ENCODE measurements at places on chromosomes 12 and 14.
A peak's percentile ranks its signal among the peaks of the same experiment; 100 is the strongest.

DNA sequence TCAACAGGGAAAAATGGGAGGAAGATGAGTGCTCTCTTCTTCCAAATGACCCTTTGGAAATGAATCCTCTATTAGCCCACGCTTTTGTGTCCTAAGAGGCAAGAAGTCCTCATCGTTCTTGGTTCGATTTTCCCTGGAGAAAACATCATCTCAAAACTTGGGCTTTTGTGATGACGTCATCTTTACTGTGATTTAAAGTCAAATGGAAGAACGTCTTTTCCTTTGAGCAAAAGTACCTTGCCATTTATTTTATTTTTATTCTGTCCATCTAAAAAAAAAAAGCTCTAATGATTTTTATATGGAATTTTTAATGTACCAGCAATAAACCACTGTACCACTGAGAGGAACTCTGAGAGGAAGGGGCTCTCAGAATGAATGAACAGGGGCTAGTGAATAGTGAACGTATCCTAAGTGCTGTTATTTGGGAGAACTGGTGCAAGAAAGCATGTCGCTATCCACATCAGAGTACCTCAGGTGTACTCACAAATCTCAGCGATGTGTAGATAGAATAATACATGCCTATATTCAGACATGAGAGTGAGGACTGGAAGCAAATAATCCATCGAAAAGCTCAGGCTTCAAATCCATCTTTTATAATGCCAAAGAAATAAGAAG is 124.8 kb downstream of the HMGA2 start:
- no peak for DNase-seq

DNA sequence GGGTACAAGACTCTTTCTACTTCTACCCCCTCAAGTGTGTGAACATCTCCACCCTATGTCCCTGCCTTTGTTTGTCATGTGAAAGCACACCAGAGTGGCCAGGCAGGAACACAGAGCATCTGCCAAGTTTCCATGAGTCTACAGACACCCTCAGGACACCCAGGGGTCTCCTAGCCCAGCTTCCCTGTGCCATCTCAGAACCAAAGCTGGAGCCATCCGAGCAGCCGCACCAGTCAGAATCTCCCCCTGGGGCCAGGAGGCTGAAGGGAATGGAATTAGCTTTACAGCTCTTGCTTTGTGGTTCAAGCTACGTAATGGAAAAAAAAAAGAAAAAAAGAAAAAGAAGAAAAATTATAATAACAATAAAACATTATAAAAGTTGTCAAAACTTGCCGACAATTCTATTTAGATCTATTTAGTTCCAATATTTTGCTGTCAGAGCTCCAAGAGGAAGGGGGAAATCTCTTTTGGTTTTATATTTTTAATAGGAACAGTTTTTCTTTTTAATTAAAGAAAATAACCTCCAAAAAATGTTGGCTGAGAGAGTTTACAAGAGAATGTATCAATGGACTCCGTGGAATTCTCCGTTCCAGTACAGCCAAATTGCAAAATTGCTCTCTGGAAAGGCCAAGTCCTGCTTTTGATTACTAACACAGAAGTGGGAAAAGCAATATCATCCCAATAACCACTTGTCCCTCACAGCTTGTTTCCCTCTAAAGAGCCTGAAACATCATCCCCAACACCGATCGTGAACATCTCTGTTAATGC is 37.1 kb downstream of the TBX5 start:
- no peak for DNase-seq

DNA sequence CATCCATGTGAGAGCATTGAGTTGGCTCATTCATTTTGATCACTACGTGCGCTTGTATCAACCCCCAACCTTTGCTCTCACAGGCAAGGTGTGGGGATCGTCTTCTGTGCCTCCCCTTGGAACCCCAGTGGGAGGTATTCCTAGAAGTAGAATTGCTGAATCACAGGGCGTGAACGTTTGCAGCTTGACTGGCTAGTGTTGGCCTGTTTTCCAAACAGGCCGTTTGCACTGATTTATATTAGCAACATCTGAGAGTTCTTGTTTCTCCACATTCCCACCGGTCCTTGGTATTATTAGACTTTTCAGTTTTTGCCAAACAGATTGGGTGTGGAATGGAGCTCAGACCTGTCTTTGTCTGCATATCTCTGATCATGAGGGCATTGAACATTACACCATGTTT is 288.6 kb upstream of the PWP1 start:
- DNase-seq = no peak

DNA sequence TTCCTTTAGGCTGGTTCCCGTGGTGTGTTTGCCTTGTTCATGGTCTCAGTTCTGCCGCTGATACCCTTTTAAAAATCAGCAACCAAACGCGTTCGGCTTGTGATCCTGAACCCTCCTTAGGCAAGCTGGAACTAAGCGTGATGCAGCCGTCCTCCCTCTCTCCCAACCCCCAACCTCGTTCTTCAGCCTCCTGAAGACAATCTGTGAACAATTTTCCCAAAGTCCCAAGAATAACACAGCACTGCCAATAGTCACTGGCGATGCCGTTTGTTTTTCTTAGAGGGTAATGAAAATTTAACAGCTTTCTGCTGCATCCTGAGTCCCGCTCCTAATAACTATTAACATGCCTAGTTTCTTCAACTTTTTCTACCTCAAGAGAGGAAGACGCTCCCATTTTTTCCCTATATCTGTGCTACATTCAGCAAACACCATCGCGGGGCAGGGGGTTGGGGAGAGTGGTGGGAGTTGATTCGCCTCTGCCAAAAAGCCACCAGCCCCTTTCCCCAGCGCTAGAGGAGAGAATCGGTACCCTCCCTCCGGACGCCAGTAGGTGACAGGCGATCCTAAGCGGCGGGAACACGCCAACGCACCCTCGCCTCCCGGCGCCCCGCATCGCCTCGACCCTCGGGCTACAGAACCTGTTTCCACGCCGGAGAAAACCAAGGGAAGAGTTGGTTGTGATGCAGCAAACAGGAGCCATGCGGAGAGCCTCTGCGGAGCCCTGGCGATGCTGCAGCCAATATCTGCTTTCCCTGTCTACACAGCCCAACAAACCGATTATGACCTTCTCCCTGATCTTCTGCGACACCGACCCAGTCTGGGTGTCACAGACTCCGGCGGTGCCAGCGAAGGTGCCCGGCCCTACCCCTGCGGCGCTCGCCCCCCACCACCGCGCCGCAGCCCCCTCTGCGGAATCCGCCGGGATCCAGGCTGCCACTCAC is 752 bp downstream of the PRICKLE1 start:
- peak; percentile 12 for DNase-seq

- DNase-seq = no peak
These were observed 1193.7 kb downstream of the GALC start for GRCh38 chr14:86799244-86799647.

- no peak for DNase-seq
These were observed 31.4 kb downstream of the TMEM233 start for GRCh38 chr12:119624966-119625365.

- DNase-seq = no peak
These were observed 54.9 kb downstream of the CPNE8 start for GRCh38 chr12:38850461-38850860.

DNA sequence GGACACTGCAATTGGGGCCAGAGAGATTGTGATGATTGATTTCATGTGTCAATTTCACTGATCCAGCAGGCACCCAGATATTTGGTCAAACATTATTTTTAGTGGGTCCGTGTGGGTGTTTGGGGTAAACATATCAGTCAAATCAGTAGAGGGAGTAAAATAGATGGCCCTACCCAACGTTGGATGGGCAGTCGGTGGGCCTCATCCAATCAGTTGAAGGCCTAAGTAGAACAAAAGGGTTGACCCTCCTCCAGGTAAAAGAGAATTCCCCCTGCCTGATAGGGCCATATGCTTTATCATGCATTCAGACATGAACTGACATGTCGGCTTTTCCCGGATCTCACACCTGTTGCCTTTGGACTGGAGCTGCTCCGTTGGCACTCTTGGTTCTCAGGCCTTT is 195.1 kb upstream of the CAND1 start:
- no peak for DNase-seq

GRCh38 chr14:54453252-54453651 is 12.1 kb upstream of the CNIH1 start:
- no peak for DNase-seq

DNA sequence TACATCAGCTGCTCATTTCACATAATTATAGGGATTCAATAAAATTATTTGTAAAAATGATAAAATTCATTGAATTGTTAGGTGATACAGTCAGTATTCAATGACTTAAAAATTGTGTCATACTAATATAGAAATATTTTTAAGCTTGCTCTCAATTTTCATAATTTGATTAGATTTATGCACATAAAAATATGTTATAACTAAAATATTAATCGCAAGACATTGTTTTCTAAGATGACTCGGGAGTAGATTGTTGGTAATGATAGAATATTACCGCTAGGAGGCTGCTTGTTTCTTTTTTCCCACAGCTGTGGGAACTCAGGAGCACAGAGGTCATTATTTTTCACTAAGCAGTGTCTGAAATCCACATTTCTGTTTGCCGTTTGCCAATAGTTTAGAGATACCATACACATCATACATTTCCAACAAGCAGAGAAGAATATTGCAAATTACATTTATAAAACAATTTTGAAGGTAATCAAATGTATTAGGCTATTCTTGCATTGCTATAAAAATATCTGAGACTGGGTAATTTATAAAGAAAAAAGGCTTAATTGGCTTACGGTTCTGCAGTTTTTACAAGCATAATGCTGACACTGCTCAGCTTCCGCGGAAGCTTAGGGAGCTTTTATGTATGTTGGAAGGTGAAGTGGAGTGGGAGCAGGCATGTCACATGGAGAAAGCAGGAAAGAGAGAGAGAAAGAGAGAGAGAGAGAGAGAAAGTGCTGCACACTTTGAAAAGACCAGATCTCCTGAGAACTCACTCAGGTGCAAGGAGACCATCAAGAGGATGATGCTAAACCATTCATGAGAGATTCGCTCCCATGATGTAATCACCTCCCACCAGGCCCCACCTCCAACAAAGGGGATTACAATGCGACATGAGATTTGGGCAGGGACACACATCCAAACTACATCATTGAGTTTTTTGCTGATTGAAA is 9.2 kb downstream of the CD69 start:
- peak; percentile 46 for DNase-seq

DNA sequence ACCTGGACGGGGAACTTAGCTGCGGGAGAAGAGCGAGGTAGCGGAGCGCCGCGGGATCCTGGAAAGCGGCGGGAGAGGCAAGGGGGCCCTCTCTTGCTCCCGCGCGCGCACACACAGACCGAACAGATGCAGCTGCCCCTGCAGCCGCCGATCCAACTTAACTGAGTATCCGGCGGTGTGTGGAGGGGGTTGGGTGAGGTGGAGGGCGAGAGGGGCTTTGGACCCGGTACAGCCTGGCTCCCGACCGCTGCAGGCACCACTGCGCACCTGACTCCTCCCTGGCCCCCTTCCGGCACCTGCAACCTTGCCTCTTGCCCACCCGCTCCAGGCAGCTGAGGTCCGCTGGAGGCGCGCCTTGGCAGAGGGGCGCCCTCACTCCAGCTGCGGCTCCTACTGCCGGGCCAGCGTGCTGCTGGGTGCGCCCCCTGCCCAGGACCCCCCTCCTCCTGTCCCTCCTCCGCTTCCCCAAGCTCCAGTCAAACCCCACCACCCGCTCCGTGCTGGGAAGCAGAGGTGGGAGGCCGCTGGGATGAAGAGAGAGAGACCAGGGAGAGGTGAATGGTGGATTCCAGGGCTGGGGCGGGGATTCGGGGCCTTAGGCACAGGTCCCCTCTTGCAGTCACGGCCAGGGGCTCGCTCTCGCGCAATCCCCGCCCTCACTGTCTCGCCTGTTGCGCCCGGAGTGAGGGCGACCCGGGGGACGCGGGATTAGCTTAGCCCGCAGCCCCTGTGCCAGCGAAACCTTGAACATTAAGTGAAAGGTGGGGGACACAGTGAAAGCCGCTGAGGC is 2.6 kb downstream of the DIO3 start:
- DNase-seq = no peak

DNA sequence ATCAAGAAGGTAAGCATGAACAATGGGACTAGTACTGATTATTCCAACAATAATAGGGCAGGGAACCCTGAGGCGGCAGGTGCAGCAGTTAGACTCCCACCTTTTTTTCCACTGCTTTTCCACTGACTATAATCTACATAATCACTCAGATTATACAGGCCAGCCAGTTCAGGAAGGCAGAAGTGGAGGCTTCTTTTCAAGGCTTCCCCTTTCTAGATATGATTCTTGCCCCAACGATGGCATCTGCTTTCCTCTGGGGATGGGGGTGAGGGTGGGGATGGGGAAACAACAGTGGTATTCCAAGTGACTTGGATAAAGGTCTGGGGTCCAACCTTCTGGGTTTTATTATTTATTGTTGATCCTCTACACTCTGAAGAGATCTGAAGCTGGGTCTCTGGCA is 331 bp downstream of the NCKAP1L start:
- DNase-seq = no peak

DNA sequence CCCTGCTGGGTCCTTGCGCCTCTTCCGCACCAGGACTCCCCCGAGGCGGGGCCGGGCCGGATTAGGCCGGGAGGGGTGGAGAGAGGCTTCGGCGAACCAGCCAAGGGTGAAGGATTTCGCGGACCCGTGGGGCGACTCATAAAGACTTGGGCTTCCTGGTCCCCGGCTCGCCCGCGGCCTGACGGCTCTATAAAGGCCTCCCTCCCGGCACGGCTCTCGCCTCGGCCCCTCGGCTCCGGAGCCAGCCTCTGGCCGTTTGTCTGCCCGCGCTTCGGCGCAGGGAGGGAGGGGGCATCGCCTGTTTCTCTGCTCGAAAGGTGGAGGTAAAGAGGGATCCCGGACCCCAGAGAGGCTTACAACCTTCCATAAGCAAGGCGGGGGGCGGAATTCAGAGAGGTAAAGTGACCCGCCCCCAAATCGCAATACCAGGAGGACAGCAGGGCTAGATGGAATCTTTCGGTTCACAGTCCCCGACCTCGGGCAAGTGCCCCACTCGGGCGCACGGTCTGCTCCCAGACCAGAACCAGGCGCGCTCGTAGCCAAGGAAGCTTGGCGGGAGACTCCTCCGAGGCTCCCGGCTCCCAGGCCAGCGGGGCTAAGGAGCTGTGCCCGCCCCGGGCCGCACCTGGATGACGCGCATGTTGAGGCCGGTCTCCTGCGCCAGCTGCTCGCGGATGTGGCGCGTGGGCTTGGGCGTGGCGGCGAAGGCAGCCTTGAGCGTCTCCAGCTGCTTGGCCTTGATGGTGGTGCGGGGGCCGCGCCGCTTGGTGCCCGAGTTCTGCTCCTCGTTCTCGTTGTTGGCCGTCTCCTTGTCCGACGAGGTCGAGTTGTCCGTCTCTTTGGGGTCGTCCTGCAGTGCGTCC is 3.9 kb downstream of the LHX5 start:
- DNase-seq = no peak

DNA sequence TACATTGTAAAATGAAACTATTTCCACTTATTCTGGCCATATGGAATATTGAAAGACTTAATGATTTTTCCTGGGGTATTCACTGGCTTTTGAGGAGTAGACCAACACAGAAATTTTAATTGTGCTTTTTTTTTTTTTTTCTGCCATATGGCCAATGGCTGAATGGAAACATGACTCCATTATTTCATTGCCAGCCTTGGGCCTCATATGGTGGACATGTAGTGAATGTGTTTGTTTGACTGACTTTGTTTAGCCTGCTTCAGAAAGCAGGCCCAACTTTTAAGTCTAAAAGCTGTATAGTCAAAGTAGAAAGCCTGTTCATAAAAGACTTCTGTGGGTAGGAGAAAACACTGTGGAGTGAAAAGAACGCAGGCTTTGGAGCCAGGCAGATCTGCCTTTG is 2.4 kb downstream of the GNG2 start:
- DNase-seq = no peak

- peak; percentile 44 for DNase-seq
These were observed 32.8 kb downstream of the MIA2 start for GRCh38 chr14:39266525-39266870.

- no peak for DNase-seq
These were observed 20.6 kb upstream of the ITGA5 start for GRCh38 chr12:54439521-54440255.

GRCh38 chr12:120590741-120591407 is 9.7 kb upstream of the POP5 start:
- DNase-seq = no peak

GRCh38 chr14:41360126-41360525 is 246.6 kb upstream of the LRFN5 start:
- DNase-seq = no peak

Data from activated naive CD8-positive, alpha-beta T cell treated with anti-CD3 and anti-CD28 coated beads, Interleukin-2, amount 50 U/mL, for 24 hours (primary cell).